ENCODE measurements at places on chromosomes 3 and 15.
A peak's percentile ranks its signal among the peaks of the same experiment; 100 is the strongest.

- no peak for DNase-seq
These were observed 42.2 kb downstream of the GMPS start for GRCh38 chr3:155912579-155913190.

DNA sequence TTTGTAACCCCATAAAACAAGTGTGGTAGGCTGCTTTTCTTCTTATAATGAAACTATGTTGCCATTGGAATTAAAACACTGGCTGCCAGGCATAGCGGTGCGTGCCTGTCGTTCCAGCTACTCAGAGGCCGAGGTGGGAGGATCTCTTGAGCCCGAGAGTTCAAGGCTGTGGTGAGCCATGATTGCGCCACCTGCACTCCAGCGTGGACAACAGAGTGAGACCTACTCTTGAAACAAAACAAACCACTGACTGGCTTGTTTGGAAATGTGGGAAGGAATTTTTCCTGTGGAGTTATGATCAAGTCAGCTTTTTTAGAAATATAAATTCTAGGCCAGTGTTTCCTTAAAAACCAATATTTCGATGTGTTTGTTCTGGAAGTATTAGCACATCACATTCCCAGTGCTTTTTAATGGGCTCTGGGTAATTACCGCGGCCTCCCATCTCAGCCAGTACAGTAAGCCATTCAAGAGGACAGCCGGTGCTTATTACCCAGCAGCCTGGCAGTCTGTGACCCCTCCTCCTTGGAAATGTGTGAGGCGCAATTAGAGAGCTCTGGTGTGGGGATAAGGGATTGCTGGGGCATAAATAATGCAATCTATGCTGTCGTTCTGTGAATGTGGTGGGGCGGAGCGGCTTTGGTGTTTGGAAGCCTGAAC is 58.3 kb upstream of the TRAK1 start:
- no peak for DNase-seq

DNA sequence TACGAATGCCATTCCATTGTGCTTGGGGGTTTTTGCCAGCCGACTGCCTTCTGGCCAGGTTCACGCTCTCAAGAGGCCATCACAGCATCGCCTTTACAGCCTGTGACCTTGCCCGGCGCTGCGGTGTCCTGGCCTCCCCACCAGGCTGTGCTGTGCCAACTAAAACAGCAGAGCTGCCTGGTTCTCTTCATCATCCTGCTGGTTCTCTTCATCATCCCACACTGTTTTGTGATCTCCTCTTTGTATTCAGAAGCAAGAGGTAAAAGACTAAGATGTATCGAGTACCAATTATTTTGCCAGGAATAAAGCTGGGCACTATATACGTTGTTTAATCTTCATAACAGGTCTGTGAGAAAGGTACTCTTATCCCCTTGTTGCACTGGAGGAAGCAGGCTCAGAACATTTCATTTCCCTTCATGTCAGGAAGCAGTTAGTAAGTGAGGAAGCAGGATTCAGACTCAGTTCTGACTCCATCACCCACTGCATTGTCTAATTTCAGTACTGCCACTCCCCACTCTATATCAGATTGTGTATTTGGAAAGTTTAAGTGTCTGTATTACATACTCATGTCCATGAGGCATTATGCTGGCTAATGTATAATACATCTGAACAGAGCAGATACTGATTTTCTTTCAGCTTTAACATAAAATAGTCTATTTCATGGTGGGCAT is 92.7 kb downstream of the LRRC28 start:
- peak; percentile 8 for DNase-seq

DNA sequence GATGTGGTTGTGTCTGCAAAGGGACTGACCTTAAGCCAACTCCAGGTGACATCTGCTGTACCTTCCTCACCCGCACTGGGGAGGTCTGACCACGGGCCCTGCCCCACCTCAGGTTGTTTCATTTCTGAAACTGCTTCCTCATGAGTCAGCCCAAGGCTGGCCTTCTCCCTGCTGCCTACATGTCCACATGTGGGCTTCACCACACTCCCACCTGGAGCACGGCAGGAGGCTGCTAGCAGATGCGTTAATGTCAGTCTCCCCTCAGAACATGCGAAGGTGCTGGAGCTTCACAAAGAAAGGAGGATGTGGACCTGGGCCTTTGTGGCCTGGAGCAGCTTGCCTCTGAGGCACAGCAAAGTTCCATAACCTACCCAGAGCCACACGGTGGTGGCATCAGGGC is 69.4 kb upstream of the PLXNA1 start:
- no peak for DNase-seq

- no peak for DNase-seq
These were observed 534.6 kb downstream of the FOXP1 start for GRCh38 chr3:71048948-71049347.

DNA sequence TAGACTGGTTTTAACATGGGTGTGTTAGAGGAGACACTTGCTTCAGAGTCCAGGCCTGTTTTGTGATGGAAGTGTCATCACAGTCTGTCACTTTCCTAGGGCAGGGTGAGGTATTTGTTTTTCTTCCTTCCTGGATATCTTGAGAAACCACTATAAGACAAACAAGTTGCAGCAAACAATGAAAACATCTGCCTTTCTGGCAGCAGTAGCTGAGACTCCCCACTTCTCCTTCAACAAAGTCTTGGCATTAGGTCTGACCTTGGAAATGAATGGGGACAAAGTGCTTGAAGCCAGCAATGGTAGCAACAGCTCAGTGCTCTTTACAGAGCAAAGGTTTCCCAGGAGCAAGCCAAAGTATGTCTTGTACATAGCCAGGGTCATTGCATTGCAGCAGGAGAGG is 64.6 kb downstream of the CD200 start:
- DNase-seq = no peak

- DNase-seq = peak; percentile 17
These were observed 218.6 kb downstream of the GREM1 start for GRCh38 chr15:32936283-32936918.

DNA sequence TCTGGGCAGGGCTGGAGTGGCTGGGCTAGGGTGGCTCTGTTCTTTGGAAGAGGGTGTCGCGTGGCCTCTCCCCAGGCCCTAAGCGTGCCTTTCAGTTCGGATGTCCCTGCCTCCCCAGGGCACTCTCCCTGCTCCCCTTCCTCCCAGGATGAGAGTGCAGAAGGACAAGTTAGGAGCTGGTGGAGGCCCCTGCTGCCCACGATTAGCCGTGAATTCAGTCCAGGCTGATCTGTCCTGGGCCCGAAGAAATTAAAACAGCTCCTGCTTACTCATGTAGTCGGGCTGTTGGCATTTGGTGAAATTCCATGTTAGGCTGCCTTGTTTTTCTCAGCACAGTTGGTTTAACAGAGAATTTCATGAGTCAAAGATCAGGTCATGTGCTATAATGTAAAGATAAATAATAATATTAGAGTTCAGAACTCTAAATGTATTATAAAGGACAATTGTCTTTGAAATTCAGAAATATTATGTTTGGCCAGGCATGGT is 24.5 kb downstream of the NIPA1 start:
- no peak for DNase-seq

DNA sequence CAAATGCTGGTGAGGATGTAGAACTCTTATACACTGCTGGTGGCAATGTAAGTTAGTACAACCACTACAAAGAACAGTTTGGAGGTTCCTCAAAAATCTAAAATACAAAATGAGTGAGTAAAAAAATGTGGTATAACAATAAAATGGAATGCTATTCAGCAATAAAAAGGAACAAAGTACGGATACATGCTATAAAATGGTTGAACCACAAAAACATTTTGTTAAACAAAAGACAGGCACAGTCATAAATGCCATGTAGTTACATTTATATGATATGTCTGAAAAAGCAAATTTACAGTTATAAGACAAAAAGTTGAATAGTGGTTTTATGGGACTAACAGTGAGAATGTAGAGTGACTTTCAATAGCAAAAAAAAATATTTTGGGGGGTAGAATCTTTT is 285.8 kb downstream of the TBC1D5 start:
- DNase-seq = no peak

- peak; percentile 32 for DNase-seq
These were observed 878 bp downstream of the SPPL2A start for GRCh38 chr15:50764461-50765194.

DNA sequence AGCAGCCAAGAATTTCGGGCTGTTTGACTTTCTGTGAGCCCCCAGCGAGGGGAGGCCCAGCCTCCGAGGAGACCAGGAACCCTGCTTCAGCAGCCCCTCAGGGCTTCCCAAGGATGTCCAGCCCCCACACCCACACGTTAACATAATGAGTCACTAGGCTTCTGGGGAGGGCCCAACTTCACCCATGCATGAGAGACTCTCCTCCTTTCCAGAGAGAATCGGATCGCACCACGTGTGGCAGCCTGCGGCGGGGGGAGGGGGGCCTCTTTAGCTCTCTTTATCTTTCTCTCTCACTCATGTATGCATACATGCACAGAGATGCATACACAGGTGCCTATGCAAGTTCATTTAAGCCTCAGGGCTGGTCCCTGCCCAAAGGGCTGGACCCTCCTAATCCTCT is 3.1 kb upstream of the AP2M1 start:
- no peak for DNase-seq

GRCh38 chr15:43132830-43133429 is 456 bp upstream of the TMEM62 start:
- DNase-seq = no peak

GRCh38 chr3:52891615-52892081 is 5.7 kb downstream of the STIMATE start:
- DNase-seq = peak; percentile 31

DNA sequence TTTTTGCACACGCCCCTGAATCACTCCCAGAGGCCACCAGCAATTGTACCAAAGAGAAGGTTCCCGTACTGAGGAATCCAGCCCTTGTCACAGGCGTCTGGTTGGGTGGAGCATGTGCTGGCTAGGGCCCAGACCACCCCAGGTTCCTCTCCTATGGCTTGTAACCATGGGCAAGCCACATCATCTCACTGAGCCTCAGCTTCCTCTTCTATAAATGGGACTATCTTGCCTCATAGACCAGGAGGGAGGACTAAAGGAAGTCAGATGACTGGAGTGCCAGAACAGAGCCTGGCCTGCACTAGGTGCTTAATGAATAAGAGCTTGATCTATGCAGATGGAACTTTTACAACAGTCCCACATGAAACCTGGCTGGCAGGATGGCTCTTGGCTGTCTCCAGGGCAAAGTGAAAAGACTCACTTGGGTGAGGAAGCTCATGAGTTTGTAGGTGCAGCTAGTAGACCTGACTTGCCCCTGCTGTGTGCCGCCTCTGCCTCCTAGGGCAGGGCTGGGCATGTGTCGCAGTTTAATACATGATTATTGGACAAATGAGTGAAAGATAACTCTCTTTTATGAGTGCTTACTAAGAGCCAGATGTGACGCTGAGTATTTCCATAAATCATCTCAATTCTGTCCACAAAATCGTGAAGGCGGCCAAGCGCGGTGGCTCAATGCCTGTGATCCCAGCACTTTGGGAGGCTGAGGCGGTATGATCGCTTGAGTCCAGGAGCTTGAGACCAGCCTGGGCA is 29.3 kb downstream of the CTSH start:
- DNase-seq = peak; percentile 32

DNA sequence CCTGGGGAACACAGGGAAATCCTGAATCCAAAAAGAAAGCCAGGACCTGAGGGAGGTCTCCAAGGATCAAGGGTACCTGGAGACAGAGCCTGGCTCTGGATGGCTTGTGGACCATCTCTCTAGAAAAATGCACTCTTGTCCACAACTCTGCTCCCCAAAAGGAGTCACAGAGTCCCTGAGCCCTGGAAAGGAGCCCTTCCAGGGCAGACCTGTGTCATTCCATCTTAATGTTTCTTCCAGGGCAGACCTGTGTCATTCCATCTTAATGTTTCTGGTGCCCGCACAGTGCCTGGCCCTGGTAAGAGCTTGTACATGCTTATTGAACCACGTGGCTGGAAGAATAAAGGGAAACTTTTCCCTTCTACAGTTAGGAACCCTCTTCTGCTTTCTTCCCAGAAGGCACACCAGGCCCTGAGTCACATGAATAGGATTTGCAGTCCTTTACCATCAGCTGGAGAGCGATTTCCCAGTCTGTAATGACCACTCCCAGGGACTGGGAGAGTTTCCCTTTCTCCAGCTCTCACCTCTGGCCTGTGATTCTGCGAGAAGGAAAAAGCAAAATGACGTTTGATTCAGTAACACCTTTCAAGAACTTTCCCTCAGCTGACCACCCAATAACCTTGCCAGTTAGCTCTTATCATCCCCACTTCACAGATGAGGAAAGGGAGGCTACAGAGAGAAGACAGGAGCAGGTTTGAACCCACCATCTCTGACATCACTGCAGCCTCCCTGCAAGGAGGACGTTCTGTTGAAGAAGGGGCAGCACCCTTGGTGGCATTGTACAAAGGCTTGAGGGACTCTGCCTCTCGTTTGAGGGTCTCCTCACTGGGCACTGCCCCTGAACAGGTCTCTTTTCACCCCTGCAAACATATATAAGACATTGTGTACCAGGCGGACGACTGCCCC is 35.8 kb upstream of the SLCO2A1 start:
- no peak for DNase-seq

DNA sequence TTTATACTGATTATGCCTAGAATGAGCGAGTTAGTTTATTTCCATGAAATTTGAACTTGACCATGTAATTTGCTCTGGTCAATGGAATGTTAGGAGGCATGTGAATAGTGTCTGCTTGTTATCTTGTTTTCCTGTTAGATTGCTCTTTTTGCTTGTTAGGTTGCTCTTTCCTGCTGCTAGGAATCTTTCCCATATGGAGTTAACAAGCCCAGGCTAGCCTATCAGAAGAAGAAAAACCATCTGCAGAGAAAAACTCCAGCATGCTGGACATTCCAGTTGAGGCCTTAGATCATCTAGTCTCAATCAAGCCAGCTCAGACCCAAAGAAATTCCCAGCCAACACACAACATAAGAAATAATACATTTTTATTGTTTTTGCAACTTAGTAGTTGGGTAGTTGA is 470.2 kb upstream of the AGTR1 start:
- no peak for DNase-seq

- DNase-seq = no peak
These were observed 249.3 kb upstream of the THBS1 start for GRCh38 chr15:39331584-39331983.

DNA sequence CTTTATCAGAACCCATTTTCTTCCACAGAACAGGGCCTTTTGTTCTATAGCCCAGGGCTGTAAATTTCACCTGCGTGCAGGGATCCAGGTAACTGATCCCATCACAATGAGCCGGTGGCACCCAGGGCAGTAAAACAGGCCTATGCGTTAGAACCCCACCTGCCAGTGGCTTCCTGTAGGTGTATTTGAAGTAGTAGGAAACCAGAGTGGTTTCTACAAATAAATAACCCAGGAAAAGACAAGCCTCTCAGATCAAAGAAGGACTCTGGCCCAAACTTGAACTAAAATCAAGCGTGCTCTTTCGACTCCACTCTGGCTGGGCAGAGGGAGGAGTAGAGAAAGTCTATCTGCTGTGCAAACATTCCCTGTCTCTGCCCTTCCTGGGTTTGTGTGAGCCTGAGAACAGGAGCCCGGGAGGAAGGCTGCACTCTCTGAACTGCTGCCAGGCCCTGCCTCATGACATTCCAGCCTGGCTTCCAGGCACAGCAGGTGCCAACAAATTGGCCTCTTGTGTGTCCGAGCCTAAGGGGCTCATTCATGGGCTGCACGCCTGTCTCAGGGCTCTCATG is 77.7 kb downstream of the CEMIP start:
- no peak for DNase-seq
